ENCODE measurements at places on chromosomes 11 and 22.

DNA sequence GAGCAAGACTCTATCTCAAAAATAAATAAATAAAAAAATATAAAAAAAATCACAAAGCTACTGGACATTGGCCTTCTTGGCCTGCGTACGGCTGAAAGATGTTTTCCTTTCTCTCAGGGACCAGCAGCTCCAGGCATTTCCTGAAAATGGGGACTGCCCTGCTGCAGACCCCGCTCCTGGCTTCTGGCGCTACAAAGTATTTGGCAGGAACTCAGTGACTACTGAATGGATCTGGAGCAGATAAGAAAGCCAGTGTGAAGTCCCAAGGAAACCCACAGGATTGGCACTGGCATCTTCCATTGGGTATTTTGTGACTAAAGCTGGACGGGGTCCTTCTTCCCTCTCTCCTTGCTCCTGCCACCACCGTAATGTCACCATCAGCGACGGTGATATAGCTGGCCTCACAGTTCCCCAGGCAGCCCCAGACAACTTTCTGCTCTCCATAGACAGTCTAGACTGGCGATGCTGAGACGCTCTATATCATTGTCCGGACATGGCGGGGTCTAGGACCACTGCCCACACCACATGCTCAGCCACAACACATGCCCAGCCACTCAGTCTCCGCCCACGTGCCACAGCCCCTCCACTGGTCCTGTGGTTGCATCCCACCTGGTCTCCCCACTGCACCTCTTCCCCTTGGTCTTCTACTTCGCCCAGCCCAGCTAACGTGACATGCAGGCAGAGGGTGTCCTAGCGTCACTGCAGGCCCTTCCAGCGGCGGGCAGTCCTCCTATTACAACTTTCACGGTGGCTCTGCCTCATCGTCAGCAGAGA, 22.7 kb upstream of the YPEL1 start:
- DNase-seq, result no peak

- no peak for DNase-seq
Measured at GRCh38 chr11:130051082-130051481, 18.6 kb upstream of the APLP2 start.

- DNase-seq, result peak; percentile 48
Measured at GRCh38 chr11:86063536-86063935, 5.3 kb downstream of the PICALM start.

- DNase-seq, result no peak
Measured at GRCh38 chr11:75205564-75206020, 35.0 kb upstream of the TPBGL start.

- peak; percentile 97 for DNase-seq
Measured at GRCh38 chr11:62553080-62553838, 6.7 kb upstream of the AHNAK start.

GRCh38 chr11:102064316-102064715, 17.1 kb downstream of the CFAP300 start:
- no peak for DNase-seq

DNA sequence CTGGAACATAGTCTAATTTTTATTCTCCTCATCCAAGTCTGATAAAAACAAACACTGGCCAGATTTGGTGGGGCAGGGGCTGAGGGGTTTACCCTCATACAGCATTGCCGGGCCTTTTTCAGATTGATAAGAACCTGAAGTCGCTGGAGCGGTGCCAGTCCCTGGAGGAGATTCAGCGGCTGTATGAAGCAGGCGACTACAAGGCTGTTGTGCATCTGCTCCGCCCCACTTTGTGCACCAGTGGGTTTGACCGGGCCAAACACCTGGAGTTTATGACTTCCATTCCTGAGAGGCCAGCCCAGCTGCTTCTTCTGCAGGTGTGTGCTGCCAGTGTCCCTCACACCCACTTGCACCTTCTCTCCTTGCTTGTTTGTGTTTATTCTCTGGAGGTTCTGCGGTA, 55.8 kb downstream of the CABIN1 start:
- no peak for DNase-seq

GRCh38 chr11:83044958-83045712, 26.6 kb downstream of the RAB30 start:
- DNase-seq, result peak; percentile 64

DNA sequence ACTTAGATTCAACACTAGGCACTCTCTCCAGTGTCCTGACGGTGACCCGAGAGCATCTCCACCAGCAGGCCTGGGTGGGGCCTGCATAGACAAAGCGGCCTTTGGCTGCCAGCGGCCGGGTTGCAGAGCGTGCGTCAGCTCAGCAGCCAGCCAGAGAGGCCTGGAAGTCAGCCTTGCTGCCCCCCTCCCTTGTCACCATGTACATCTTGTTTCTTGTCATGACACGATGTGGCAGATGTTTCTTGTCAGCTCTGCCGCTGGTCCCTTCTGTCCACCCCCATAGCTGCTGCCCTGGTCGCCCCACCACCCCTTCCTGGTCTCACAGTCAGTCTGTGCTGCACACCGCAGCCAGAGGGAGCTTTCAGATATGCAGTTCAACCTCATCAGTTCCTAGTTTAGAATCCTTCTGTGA, 33.1 kb upstream of the CBX7 start:
- DNase-seq, result no peak

GRCh38 chr11:88623531-88623930, 286.0 kb upstream of the CTSC start:
- no peak for DNase-seq

GRCh38 chr11:116927163-116927974, 89.9 kb upstream of the APOA1 start:
- no peak for DNase-seq

- no peak for DNase-seq
Measured at GRCh38 chr11:64858467-64859263, 14.2 kb upstream of the CDC42BPG start.

DNA sequence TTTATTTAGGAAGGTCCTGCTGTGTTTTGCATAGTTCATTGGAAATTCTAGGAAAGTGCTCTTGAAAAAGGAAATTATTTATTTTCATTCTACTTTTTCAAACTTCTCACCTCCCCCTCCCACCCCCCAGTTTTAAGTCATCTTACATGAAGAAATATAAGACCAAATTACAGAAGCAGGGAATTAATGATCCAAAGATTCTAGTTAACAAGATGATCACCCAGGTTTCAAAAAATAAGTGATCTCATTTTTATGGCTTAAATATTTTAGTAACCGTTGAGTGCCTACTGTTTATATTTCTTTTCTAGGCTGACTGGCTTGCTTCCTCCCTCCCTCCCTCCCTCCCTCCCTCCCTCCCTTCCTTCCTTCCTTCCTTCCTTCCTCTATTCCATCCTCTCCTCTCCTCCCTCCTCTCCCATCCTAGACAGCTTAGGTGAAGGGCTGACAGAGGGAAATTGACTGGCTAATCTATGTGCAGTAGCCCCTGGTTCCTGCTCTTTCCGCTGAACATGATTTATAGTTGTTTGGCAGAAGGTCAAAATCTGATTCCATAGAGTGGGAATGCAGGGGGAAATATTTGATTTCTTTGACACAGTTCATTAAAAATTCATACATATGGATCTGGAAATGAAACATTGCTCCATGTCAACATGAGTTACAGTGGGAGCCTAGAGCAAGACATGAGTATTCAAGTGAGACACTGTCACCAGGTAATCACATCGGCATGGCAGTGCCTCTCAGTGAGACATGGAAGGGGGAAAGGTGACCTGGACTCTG, 123.4 kb downstream of the COMMD9 start:
- peak; percentile 68 for DNase-seq

DNA sequence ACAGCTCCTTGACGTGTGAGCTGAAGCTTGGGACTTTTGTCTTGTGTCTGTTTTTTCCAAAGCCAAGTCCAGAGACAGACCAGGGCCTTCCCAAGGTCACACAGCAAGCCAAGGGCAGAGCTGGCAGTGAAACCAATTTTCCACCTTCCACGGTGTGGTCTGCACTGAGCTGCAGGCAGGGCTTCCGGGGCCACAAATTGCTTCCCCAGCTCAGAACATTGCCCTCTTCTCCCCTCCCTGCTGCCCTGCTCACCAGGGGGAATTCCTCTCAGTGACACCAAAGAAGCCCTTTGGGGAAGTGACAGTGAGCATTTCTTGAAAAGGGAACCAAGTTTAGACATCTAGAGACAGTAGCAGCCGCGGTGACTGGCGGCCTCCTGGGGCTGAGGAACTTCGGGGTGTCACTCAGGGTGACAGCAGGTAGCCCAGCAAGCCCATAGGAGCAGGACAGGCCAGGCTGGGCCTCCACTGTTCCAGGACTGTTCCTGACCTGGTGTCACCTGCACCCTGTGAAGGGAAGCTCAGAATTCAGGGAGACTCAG, 9.2 kb downstream of the FXYD2 start:
- no peak for DNase-seq

GRCh38 chr11:87141322-87141721, 103.6 kb downstream of the TMEM135 start:
- DNase-seq, result no peak

GRCh38 chr11:108131993-108132392, 10.6 kb downstream of the ACAT1 start:
- no peak for DNase-seq

DNA sequence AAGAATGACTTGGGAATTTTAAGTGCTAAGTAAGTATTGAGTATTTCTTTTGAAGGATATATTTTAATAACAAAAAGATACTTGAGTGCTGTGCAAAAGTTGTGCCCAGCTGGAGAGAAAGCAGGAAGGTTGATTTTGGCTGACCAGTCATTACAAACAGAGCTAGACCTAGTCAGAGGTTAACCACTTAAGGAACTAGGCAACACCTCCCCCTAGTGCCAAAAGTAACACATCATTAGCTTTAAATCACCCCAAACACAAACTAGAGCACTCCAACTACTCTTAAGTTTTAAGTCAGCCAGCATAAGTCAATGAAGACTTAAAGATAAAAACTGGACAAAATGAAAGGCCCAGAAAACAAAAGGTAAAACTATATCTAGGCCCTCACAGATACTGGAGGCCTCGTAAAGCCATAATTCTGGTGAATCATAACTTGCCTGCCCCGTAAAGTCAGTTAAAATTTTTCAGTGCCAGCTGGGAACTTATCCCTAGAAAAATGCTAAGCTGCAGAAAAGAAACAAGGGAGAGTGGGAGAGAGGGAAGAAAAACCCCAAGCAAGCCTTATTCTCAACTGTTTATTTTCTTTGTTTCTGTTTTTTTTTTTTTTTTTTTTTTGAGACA, 4.6 kb downstream of the TMEM9B start:
- DNase-seq, result peak; percentile 66

DNA sequence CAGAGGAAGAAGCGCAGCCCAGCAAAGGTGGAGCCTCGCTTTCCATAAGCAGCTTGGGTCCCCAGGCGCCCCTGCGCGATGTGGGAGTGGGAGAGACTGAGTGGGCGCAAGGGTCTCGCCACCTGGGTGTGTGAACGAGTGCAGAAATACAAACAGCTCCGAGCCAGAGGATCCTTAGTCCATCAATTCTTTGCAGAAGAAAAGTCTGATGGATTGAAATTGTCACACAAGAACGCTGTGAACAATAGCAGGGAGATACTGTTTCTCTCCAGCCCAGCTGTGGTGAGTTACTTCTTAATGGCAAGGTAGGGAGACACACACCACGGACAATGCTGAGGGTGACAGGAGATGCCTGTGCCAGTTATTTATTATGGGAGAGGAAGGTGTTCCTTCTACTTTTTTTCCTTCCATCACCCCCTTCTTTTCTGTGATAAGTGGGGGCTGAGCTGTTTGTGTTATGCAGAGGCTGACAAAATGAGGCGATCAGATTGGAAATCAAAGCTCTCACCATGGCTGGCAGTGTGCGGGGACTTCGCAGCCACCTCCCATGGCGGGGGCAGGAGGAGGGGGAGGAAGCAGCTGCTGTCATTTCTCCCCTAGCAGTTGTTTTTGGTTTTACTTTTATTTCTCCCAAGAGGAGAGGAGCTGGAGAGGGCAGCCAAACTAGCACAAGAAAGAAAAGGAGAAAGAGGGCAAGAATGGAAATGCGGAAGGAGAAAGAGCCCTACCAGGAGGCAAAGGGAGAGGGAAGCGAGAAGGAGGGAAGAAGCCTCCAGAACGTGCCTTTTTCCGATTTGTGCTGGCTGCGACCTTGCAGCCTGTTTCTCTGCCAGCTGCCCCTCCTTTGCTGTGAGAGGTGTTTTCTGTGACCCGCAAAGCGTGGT, 755.8 kb downstream of the NTM start:
- no peak for DNase-seq

DNA sequence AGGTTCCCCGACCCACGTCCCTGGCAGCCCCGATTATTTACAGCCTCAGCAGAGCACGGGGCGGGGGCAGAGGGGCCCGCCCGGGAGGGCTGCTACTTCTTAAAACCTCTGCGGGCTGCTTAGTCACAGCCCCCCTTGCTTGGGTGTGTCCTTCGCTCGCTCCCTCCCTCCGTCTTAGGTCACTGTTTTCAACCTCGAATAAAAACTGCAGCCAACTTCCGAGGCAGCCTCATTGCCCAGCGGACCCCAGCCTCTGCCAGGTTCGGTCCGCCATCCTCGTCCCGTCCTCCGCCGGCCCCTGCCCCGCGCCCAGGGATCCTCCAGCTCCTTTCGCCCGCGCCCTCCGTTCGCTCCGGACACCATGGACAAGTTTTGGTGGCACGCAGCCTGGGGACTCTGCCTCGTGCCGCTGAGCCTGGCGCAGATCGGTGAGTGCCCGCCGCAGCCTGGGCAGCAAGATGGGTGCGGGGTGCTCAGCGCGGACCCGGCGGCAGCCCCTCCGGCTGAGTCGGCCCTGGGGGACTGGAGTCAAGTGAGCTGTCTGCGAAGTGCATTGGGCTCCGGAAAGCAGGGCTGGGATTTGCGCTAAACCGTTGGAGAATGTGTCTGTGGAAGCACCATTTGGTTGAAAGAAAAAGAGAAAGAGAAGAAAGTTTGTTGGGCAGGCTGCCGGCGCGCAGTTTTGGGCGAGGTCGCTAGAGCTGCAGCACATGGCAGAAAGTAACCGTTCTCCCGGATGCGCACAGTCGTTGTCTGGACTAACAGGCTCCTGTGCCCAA, at the start of gene CD44:
TSS of gene CD44 (plus strand) at position 229 of the 779 bp plus-strand sequence. CDS start at position 362, 133 bp downstream.
- DNase-seq, result peak; percentile 37

DNA sequence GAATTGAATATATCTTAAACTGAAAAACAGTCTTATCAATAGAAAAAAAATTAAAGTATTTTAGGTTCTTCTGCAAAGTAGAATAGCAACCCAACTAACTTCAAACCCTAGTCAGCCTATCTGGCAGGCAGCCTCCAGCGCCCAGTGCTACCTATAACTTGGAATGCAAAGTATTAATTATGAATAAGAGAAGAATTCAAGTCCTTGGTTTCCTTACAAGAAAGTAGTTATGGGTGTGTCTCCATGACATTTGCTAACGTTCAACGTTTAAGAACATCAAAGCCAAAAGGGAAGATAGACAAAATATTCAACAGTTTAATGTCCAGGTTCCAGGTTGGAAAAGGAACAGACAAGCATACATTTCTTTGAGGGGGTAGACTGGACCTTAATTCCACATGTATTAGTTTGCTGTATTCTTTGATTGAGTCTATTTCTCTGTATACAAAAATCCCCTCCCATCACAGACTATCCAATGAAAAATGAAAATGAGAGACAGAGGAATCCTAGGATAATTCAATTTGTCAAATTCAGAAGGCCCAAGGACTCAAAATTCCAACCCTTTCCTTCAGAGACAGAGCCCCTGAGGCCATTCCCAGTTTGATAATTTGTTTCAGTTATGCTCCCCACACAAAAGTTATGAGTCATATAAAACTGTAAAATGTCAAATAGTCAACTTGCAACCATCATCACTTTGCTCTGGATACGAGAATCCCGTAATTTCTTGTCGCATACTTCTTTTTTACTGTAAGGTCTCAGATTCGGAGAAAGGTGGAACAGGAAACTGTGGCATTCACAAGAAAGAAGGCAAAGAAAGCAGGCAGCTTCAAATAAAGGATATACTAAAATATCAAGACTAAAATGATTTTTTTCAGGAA, 83.7 kb upstream of the CHRM4 start:
- DNase-seq, result no peak
